A172 (cell line): ENCODE measurements at places on chromosomes 3 and 15.
A peak's percentile ranks its signal among the peaks of the same experiment; 100 is the strongest.

DNA sequence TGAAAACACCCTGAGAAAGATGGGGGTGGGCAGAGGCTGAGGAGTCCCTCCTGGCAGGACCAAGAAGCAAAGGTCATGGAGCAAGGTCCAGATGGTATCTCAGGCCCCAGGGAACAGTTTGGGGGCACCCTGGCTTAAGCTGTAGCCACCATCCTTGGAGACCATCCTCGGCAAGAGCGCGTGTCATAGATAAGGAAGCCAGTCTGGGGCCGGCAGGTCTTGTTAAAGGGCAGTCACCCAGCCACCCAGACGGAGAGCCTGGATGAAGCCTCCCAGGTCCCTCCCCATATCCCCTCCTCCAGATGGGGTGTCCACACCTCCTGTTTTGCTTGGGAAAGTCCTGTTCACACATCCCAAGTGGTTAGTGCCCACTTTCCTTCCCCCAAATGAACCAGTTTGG, 191.1 kb downstream of the KLF13 start:
- DNase-seq = no peak

DNA sequence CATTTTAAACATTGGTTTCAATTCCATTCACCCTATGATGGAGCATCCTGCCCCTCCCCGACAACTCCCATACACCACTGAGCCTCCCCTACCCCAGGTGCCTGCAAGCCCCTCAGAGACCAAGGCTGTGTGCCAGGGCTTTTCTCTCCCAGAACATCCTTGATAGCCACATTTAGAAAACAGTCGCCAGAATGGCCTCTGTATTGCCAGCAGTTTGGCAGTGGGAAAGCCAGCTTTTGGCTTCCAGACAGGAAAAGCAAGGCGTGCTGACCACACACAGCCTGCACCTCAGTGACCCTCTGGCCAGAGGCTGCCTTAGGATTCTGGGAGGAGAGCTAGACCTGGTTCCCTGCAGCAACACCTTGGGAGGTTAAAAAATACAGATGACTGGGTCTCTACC, 18.2 kb upstream of the HRH1 start:
- peak; percentile 46 for DNase-seq

DNA sequence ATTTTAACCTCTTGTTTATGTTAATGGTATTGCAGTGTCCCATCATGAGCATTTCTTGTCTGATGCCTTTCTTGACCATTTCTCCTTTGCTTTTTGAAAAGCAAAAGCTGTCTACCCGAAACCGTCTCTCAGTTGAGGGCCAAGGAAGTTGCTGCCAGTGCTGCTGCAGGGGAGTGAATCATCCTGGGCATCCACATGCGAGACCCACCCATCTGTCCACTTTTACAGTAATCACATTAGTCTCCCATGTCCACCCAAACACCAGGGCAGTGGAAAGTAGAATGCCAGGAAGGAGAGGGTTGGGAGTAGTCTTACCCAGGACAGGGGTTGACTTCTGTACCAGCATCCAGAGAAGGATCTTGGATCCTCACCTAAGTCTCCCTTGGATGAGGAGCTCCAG, 48.6 kb upstream of the TEX264 start:
- peak; percentile 2 for DNase-seq

DNA sequence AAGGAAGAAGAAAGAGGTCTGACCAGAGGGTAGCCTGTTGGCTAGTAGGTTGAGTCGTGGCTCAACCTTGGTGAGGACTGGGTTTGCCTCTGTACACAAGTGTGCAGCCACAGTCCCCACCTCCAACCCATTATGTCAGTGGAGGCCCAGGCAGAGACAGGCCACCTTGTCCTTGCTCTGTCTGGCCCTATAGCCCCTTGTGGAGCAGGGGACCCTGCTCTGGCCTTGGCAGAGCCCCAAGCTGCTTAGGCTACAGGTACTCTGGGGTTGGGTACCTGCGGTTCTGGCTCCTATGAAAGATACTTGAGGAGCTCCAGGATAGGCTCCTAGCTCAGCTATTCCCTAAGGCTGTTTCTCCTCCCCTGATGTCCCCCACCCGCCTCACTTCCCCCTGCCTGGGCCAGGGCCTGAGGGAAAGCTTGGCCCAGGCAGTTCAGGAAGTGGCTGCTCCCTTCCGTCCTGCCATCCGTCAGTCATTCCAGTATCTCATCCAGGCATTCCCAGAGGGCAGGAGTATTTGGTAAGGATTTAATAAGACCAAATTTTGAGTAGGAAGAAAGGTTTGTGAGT, 44.0 kb downstream of the FGD5 start:
- no peak for DNase-seq

GRCh38 chr3:102089239-102089638, 239.9 kb downstream of the NFKBIZ start:
- no peak for DNase-seq

DNA sequence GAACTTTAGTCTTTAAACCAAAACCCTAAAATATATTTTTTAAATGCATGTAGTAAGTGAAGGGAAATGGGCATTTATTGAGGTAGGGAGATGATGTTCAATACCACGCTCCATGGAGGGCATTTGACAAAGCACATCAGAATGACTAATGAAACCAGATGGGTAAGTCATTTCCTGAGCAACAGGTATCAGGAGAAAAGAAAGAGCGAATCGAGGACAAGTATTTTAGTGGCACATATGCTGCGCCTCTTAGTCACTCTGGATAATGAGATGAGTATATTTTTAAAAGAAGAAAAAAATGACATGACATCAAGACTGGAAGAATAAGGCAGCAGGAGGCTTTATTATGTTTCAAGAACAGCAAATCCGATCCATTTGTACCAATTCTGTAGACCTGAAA, 129.0 kb upstream of the ARHGEF3 start:
- peak; percentile 77 for DNase-seq

DNA sequence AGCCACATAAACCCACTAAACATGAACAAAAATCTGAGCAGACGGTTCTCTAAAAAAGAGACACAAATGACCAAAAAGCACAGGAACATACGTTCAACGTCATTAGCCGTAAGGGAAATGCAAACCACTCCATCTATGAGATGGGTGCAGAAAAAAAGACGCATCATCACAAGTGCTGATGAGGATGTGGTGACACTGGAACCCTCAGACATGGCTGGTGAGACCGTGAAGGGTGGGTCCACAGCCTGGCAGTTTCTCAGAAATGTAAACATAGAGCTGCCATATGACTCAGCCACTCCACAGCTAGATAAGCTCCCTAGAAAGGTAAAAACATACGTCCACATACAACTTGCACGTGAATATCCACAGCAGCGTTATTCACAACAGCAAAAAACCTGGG, 23.3 kb downstream of the PCSK6 start:
- no peak for DNase-seq

- no peak for DNase-seq
These were observed 47.8 kb upstream of the NEO1 start for GRCh38 chr15:73004462-73004861.

DNA sequence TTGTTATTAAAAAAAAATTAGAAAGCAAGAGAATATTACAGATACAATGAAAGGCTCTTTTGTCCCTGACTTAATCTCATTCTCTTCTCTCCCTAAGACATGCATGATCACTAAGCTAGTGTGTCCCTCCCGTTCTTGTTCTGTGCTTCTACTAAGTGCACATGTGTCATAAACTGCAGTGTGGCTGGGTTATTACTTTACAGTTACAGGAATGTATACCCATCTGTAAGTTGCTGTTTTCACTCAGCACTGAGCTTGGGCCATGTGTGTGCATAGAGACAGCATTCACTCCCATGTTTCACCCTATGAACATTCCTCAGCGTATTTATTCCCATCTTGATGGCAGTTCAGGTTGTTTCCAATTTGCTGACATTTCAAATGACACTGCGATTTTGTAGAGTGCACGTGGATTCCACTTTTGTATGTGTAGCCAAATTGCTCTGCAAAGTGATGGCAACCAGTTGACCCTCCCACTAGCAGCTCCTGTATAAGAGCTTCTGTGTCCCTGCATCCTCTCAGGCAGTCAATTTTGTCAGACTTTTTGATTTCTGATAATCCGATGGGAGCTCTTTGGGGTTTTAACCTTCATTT, 145.8 kb upstream of the UBE2E1 start:
- DNase-seq = no peak

- DNase-seq = no peak
These were observed 148.9 kb downstream of the DPH6 start for GRCh38 chr15:35397027-35397426.

GRCh38 chr3:177469216-177469615, 271.9 kb upstream of the TBL1XR1 start:
- no peak for DNase-seq

DNA sequence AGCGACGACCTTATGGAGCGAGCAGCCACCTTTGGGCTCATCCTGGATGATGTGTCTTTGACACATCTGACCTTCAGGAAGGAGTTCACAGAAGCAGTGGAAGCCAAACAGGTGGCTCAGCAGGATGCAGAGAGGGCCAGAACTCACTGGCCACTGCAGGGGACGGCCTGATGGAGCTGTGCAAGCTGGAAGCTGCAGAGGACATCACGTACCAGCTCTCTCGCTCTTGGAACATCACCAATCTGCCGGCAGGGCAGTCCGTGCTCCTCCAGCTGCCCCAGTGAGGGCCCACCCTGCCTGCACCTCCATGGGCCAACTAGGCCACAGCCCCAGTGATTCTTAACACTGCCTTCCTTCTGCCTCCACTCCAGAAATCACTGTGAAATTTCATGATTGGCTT, 10.4 kb downstream of the NR1I2 start:
- DNase-seq = no peak

GRCh38 chr15:101398247-101398646, 91.3 kb downstream of the PCSK6 start:
- DNase-seq = no peak

GRCh38 chr3:40951636-40952035, 247.7 kb upstream of the CTNNB1 start:
- DNase-seq = peak; percentile 12

DNA sequence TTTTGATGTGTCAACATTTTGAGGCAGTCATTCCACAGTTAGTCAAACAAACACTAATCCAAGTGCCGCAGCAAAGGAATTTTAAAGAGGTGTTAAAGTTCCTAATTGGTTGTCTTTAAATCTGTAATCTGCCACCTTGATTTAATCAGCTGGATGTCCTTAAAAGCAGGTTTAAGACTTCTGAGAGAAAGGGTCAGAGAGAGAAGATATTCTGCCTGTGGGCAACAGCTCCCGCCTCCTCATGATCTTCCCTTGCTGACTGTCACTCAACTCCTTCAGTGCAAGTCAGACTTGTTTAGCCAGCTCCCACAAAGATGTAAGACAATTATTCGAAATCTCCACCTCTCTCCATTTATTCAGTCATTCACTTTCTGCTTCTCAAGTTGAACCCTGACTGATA, 92.6 kb upstream of the MYRIP start:
- no peak for DNase-seq

DNA sequence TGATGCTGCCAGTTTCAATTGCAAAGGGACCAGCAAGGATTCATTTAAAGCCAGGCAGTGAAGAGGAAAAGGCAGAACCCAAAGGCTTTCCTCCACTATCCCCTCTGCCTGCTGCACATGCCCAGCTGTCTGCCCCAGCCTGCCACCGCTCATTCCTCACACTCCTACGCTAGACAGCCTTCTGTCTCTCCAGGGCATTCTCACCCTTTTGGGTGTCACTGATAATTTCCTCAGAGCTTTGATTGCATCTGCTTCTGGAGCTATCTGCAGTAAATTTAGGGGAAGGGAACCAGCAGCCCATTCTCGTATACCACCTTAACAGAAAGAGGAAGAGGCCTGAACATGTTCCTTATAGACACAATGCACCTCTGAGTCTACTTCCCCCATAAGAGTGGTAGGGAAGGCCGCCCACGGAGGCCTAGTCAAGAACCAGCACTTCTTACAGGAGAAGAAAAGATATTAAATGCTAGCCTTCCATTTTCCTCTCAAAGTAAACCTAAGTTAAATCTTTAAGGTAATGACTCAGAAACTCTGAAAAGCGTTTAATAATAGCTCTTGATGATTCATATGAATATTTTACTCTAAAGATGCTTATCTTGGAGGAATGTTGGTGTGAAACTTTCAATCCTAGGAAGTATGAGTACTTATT, 20.9 kb downstream of the NUDT16 start:
- peak; percentile 54 for DNase-seq

GRCh38 chr3:105051972-105052371, 314.7 kb upstream of the ALCAM start:
- DNase-seq = no peak

GRCh38 chr3:99013777-99014315, 112.4 kb upstream of the DCBLD2 start:
- DNase-seq = no peak

GRCh38 chr3:184050217-184050847, 2.5 kb upstream of the HTR3C start:
- DNase-seq = no peak

GRCh38 chr3:111828530-111828929, 30.5 kb upstream of the PHLDB2 start:
- DNase-seq = no peak

- DNase-seq = peak; percentile 41
These were observed 16.8 kb upstream of the CHD2 start for GRCh38 chr15:92883163-92883875.

DNA sequence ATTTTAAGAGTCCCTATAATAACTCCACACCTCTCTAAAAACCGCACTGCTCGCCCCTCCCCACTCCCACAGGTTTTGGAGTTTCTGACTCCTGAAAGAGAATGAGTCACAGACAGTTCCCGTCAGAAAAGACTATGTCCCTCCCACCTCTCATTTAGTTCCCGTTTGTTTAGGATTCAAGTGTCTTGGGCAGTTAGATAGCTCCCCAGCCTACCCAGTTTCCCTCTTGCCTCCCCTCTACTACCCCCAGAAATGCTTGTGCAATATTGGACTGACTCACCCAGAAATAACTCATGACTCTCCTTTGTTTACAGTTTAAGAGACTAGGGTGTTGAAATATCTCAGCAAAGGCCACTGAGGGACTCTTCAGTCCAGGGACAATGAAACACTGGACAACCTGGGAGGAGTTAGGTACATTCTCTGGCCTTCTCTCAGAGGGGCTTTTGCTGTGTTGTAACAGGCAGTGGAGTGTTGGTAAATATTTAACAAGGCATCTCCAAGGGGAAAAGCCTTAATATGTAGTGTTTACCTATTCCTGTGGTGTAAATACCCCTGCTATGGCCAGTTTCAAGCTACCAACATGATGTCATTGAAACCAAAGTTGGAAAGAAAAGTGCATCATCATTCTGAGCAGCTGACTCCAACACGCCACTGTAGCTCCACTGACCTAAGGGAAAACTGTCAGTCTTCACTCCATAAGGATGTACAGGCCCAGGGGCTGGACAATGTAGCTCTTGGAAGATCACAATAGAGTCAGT, 96.1 kb upstream of the CHD2 start:
- DNase-seq = peak; percentile 100

DNA sequence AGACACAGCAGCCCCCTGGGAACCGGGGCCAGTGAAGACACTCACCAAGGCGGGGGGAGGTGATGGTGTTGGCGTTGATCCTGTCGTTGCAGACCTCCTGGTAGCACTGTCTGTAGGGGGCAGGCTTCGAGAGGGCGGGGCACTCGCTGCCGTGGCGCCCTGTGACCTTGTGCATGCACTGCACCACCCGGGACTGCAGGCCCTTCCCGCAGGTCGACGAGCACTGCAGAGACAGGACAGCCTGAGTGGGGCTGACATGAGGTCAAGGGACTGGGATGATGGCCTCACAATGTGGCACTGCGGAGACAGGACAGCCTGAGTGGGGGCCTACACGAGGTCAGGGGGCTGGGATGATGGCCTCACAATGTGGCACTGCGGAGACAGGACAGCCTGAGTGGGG, 242.8 kb upstream of the LYSMD4 start:
- no peak for DNase-seq

- DNase-seq = no peak
These were observed 19.3 kb downstream of the DNASE1L3 start for GRCh38 chr3:58191361-58191991.
